Daoy (cell line): ENCODE measurements at places on chromosomes 3 and 15.

DNA sequence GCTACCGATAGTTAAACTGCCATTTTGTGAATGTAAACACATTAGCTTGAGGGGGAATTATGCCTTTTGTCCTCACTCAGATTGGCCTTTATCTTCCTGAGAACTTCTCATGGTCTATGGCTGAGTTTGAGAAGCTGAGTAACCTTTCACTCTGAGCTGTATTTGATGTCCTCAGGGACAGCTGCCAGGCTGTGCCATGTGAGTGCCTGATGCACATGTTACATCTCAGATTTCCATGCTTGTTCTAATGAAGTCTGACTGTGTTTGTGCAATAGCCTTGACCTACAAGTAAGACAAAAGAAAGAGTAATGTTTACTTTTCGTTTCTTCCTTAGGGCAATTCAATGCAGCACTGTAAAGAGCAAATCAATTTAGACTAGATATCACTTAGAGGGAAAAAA, 44.1 kb upstream of the ARL6 start:
- no peak for DNase-seq

DNA sequence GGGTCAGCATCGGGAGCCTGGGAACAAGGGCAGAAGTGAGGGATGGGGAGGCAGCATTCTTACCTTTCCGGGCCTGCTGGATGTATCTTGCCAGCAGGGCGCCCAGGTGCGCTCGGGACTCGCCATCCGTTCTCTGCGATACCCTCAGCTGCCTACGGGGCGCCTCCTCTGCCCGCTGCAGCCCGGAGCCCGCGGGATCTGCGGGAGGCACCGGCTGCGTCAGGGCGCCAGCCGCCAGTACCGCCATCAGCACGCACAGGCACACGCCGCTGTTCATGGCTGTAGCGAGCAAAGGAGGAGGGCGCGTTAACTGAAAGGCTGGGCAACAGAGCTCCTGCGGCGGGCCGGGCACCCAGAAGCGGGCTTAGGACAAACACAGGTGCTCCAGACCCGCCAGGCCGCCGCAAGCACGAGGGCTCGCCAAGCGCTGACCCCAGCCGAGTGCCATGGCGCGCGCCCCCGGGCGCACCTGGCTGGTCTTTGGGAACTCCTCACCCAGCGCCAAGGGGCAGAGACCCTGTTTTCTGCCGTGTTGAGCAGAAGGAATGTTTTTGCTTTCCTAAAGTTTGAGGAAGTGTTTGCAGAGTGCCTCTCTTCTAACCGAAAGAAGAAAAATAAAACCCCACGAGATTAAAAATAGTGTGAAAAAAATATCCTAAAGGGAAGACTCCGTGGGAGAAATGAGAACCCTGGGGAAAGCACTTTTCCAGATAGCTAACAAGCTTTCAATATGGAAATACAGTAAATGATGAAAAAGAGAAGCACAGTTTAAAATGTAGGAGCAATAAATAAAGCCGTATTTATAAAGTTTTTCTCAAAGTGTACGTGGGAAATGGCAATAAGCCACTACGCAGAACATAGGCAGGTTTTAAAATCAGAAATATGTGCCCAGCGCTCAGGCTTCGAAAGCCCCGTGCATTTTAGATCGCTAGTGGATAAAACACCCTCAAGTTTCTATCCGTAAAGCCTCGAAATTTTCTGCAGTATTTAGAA, 2.3 kb downstream of the CCK start:
- no peak for DNase-seq

DNA sequence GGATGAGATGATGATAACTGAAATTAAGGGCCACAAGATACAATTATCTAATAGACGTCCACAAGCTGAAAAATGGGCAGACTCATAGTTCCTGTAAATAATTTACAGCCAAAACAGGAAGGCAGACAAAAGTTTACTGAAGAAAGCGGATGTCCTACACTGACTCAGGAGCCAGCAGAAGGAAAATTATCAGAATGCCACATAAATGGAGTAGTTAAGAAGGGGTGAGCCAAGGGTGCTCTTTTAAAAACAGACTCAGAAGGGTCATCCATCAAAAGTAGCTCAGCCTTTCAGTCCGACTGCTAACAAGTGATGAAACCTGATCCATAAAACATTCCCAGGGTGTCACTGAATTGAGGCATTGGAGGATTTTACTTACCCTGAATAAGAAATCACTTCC, 39.8 kb downstream of the TUSC7 start:
- no peak for DNase-seq

DNA sequence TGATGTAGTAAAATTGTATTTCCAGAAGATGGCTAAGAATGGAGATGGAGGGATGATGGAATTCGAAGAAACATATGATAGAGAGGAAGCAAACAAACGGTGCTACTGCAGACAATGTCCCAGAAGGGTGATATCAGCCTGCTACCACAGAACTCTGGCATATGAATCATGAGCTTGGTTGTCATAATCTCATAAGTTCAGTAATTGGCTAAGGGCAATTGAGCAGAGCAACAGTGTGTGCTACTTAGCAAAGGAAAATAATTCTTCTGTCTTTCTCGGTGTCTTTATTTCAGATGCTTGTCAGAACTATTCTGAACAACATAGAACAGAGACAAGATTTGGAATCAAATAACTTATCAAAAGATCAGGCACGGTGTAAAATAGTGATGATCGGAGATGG, 407.3 kb downstream of the GBE1 start:
- DNase-seq: no peak

DNA sequence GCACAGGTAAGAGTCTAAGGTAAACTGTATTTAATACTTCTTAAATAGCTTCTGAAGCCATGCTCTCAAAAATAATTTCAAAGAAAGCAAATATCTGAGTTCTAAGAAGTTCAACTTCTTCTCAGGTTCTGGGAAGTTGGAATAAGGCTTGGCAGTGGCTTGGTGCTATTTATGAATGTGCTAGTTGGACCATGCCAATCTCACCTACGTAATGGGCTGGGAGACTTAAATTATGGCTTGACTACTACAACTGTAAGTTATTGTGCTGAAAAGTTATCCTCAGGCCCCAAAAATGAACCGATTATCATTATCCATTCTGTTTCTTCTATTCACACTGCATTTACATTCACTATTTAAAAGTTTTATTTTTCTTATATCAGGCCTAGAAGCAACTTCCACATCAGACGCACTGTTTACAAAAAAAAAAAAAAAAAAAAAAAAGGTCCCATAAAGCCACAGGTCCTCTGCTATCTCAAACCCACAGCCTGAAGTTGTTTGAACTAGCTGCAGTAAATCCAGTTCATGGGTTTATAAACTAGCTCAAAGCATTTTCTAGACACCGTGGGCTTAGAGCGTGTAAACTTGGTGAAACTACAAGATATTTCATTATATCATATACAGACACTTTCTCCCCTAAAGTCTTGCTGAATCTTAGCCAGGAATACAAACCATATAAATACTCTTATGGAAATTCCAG, 3.4 kb downstream of the LRIG1 start:
- DNase-seq: no peak

DNA sequence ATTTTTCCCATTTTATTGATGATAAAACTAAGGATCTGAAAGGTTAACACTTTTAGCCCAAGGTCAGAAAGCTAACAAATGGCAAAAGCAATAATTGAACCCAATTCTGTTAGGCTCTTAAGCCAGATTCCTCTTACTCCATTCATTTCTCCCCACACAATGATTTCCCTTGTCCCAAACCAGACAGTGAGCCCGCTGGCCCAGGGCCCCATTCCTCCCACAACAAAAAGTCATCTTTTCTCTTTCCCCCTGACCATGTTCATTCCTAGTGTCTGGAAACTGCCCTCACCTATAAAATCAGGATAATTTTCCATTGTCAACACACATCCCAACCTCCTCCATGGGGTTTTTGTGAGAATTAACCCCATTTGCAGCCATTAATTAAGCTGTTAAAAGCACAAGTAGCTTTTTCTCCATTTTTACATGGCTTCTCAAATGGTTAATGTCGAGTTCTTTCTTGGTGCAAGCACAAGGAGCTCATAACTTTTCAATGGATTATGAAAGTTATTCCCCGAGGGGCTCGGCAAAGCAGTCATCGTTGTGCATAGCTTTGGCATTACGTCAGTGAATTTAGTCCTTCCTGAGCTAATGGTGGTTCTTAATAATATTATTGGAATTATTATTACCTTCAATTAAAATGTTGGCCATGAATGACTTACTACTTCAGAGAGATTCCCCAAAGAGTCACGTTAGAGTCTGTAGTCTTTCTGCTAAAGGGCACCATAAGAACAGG, 151.0 kb upstream of the WNT5A start:
- DNase-seq: no peak

DNA sequence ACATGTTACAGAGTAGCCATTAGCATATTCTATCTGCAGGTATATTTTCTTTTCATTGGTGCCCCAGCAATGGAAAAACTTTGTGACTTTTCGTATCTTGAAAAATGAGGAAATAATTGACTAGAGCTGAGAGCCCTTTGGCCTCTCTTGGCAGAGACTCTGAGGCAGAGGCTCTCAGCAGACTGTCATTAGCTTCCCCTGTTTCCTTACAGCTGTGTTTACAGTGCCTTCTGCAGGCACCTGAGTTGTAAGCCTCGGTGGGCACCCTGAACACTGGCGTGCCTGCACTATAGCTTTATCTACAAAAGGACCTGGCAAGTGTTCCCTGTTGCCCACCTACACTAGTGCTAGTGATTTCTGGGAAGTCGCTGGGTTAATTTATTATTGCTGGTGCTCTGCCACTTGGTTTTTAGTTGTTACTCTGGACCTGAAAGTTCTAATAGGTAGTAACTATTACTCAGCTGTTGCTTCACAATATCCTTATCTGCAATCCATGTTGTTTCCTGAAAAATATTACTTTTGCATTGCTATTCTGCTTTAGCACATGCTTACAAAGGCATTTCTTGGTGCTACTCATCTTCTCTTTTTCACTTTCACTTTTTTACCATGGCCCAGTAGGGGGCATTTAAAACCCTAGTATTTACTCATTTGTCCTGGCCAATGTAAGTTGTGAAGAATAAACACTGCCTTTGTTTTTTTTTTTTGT, 7.8 kb upstream of the GPR171 start:
- no peak for DNase-seq

GRCh38 chr3:23926736-23927135, 9.8 kb downstream of the RPL15 start:
- DNase-seq: no peak

- DNase-seq: no peak
These were observed 187.3 kb upstream of the TSC22D2 start for GRCh38 chr3:150220799-150221198.

GRCh38 chr3:166425900-166426611, 588.8 kb upstream of the BCHE start:
- DNase-seq: no peak

DNA sequence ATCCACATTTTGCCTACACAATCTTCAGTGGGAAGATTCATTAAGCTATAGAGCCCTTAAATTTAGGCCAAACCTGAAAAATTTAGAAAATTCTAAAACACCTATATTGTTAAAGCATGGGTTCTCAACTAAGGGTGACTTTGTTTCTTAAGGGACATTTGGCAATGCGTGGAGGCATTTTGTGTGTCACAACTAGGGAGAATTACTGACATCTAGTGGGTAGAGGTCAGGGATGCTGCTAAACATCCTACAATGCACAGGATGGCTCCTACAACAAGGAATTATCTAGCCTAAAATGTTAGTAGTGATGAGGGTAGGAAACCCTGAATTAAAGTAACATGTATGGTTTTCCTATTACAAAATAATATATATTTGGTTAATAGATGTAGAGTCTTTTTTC, 55.8 kb downstream of the TBC1D5 start:
- no peak for DNase-seq

GRCh38 chr3:161332792-161333191, 38.5 kb downstream of the SPTSSB start:
- DNase-seq: no peak

GRCh38 chr15:62848632-62849050, 193.9 kb upstream of the TPM1 start:
- peak; percentile 27 for DNase-seq

DNA sequence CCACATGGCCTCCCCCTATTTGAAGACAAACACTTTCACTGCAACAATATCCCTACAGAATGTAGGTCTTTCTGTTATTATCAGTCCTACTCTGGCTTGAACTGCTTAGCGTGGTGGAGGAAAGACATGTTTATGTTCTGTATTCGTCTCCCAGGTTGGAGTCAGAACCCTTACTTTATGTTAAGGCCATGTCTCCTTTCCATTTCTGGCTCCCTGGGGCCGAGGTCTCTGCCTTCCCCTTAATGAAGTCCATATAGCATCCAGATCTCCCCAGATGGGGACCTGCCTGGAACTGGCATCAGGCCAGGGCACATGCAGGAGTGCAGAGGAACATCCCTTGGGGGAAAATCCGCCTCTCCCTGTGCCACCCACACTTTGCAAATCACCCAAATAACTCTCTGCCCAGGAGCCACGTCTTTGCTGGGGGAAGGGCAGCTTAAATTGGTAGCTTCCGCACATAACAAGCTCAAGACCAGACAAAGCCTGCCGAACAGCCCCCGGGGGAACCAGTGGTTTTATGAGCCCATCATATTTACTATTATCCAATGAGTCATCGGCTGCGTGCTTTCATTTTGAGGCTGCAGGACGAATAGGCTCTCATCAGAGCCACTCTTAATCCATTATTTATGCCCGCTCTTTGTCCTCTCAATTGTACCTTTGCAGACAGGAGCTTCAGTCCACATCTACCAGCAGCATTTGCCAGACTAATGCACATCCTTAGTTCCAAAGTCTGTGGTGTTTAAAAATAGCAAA, 237.0 kb downstream of the UACA start:
- DNase-seq: peak; percentile 86

- DNase-seq: no peak
These were observed 28.7 kb downstream of the SIDT1 start for GRCh38 chr3:113560831-113561623.

- DNase-seq: no peak
These were observed 86.9 kb downstream of the IL5RA start for GRCh38 chr3:3023111-3023745.

DNA sequence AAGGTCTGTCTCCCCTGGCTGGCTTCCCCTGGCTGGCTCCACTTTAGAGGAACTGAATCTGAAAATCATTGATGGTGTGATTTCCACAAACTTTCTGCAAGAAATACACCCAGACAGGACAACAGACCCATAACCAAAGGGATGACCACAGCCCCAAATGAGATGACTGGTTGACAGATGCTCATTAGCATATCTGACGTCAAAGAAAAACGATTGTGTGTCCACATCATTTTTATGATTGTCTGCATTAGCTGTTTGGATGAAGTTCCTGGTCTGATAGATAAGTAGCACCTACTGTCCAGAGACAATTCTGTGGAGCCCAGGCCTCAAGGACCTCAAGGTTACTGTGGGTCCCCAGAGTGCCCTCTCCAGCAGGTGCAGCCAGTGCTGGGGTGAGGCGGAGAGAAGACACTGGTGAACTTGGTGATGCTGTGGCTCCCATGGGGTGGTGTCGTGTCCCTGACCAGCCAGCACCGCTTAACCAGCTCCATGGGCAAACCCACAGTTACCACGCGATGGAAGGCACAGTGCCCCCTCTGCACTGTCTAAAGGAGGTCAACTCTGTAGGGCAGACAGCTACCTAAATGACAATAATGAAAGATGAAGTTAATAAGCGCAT, 127.4 kb downstream of the NSMCE3 start:
- no peak for DNase-seq
